ENCODE measurements at places on chromosomes 1 and 21.
A peak's percentile ranks its signal among the peaks of the same experiment; 100 is the strongest.

GRCh38 chr1:37725851-37726613 is 33.7 kb downstream of the CDCA8 start:
- no peak for DNase-seq

GRCh38 chr1:246597340-246597739 is 31.1 kb downstream of the CNST start:
- peak; percentile 64 for DNase-seq

DNA sequence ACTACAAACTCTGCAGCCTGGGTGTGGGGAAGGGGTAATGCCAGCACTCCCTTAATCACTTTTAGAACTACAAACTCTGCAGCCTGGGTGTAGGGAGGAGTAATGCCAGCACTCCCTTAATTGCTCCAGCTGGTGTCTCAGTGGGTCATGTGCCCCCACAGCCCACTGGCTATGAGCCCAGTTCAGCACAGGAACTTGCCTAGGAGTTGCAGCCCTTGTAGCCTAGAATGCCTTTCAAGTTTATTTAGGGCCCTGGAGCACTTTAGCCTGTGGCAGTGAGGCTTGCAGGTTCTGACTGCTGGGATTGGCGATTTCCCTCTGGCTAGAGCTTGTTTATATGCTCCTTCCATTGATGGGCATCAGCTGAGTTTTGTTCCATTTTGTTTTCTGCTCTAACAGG is 17.1 kb downstream of the VN1R5 start:
- DNase-seq = no peak

DNA sequence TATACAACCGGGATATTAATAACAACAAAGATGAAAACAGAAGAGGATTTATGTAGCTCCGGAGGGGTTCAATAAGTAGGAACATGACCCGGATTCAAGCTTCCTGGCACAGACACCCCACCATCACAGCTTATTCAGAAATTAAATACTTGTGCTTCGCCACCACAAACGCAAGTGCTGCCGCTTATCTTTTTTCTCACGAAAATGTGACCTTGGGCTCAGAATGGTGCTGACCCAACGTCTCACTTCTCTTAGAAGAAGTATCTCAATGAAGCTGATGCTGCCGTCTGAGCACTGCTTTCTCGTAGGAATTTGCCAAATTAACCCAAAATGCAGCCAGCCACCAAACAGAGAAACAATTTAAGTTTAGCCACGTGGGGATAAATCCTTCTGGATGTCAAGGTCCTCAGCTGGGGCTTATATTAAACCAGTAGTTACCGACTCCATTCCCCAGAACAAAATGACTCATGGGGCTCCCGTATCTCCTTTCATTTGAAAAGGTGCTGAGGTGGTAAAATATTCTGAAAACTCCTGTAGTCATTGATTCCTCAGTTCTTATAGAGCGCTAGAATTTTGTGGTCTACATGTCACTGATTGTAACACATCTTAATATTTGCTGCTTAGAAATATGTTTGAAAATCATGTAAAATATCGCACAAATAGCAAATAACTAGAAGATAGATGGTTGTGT is 466.7 kb downstream of the SMYD3 start:
- no peak for DNase-seq

GRCh38 chr1:47690341-47691250 is 252.8 kb downstream of the FOXD2 start:
- DNase-seq = no peak

Measured in AG20443 (cell line).